ENCODE measurements at places on chromosomes 7 and 10.
A peak's percentile ranks its signal among the peaks of the same experiment; 100 is the strongest.

DNA sequence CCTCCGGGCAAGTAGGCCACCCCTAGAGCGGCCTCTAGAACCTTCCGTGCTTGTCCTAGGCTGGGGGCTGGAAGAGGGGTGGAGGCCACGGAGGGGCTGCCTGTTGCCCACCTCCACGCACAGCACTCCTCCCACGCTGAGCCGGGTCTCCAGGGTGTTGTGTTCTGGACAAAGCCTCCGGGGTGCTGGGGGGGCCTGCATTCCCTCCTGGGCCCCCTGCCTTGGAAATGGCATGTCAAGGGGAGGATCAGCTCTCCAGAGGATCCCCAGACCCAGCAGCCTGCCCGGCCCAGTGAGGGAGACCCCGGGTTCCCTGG is 8.1 kb upstream of the TTYH3 start:
- no peak for DNase-seq

DNA sequence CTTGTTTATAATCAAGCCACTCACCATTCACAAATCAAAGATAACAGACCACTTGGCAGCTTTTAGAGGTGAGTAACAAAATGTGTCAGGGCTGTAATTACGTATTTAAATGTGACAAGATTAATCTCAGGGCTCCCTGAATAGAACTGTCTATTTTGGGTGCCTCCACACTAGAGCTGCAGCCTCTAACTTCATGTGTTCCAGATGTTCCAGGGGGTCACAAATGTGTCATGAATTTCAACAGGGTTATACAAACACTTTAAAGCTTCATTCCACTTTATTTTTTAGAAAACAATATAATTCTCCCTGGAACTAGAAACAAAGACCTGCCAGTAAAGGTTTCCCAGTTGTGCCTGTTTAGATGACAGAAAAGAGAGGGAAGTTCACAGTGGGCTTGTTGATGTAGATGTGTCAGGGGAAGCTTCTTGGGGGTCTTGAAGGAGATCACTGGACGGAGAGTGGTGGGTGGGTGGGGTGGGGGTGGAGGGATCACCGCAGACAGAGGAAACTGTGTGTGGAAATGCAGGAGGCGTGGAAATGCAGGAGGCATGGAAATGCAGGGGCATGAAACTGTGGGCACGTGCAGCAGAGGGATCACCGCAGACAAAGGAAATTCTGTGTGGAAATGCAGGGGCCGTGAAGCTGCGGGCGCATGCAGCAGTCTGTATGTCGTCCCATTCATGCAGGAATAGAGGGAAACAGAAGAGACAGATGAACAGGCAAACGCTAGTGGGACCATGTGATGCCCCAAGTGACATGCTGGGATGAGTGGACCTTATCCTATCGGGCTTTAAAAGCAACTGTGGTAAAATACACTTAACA is 42.0 kb upstream of the TRIL start:
- peak; percentile 28 for DNase-seq

- DNase-seq, result no peak
Measured at GRCh38 chr10:101724446-101724845, 29.5 kb upstream of the FBXW4 start.

- no peak for DNase-seq
Measured at GRCh38 chr10:16770670-16771069, 46.6 kb downstream of the RSU1 start.

GRCh38 chr10:99368646-99369045 is 39.5 kb downstream of the CNNM1 start:
- DNase-seq, result peak; percentile 76

DNA sequence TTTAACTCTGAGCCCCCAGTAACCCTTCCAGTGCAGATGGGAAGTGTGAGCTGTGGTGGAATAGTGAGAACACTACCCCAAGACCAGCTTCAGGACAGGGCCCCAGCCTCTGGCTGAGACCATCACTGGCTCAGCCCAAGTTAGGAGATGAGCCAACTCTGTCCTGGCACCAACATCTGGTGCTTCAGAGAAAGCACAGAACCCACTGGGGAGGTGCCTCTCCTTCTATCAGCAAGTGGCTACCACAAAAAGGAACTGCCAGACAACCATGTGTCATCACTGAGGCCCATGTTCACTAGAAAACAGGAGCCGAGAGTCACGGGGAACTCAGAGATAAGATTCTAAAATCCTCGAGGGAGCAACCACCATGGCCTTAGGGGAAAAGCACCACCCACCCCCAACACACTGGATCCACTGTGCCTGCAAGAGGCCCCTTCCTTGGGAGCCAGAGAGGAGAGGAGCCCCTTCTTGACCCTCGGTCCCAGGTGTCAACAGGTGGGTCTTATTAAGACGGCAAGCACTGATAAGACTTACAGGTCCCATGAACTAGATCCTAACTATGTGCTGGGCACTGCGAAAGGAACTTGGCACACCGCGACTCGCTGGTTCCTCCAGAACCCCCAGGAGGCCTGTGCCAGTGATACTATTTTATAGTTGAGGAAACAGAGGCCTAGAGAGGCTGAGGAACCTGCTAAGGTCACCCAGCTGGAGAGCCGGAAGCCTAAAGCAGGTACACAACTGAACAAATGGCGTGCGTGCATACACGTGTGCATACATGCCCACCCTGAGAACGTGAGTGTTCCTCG is 102.7 kb downstream of the FAM53B start:
- peak; percentile 22 for DNase-seq

DNA sequence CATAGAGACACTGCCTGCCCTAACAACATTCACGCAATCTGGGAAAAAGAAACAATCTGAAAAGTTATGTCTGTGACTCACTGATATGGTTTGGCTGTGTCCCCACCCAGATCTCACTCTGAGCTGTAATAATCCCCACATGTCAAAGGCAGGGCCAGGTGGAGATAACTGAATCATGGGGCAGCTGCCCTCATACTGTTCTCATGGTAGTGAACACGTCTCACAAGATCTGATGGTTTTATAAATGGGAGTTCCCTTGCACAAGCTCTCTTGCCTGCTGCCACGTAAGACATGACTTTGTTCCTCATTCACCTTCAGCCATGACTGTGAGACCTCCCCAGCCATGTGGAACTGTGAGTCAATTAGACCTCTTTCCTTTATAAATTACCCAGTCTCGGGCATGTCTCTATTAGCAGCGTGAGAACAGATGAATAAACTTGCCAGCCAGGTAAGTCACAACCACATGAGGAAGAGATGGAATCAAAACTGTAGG is 341.5 kb upstream of the AOAH start:
- DNase-seq, result peak; percentile 18

- no peak for DNase-seq
Measured at GRCh38 chr10:94602729-94603515, 57.3 kb downstream of the HELLS start.

GRCh38 chr7:1232623-1233332 is at the start of gene UNCX:
Gene UNCX (plus strand): TSS chr7:1232872. CDS start chr7:1233018, 146 bp downstream.
- DNase-seq, result no peak

- DNase-seq, result no peak
Measured at GRCh38 chr7:18337048-18337809, 158.3 kb upstream of the HDAC9 start.

DNA sequence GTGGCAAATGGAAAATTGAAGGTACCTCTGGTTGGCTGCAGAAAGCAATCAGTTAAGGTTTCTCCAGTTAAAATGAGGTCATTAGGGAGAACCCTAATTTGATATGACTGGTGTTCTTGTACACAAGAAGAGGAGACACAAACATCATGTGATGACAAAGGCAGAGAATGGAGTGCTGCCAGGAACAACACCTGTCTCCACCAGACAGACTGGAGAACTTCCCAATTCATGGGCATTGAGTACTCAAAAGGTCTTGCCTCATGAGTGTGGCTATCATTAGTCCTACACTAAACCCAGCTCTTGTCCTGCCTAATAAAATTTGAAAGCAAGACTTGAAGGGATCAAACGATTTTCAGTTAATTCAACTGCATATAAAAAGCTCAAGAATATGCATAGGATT is 152.6 kb downstream of the PTPN20 start:
- DNase-seq, result no peak

DNA sequence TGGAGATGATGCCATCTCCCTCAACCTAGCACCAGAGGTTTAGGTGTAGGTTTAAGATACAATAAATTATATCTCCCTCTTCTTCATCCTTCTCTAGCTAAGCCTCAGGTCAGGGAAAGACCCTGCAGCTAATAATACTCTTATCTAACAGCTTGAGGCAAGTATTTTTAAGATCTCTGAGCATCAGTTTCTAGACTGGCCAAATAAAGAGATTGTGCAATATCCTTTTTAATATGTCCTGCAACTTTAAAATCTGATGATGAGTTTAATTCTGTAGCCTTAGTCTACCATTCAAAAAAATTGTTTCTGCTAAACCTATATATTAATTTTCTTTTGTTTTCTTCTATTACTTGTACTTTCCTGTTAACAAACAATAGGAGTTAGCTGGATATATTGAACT is 850.8 kb downstream of the GRM8 start:
- no peak for DNase-seq

DNA sequence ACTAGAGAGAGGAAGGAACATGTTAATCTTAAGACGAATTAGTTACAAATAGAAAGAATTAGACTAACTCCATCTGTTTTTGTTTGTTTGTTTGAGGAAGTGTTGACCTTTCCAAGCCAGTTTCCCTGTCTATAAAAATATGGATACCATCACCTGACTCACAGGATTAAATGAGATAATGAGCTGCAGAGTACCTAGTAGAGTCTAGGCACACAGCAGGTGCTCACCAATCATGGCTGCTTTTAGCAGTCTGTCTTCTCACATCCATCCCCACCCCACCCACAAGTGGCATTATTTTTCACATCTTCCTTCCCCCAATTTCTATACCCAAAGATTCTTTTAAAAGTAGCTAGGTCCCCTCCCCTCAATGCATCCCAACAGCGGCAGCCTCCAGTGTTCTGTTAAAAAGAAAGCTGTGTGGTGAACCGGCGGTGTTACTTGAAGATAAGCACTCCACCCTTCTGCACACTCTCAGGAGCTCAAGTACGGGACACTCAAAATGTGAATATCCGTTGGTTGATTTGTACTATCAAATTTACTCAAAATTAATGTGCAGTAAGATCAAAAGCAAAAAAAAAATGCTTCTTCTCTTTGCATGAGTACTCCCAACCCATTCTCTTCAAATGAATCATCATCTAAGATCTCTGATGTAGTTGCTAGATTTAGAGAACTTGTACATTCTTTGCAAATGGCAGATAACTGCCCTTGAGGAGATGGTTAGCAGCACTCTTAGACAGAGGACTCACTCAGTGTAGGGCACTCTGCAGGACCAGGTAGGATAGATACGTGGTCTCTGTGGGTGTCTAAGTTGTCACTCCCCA is 145.4 kb upstream of the ASAH2 start:
- DNase-seq, result peak; percentile 64
